ENCODE measurements at places on chromosomes 3 and 15.

- peak; percentile 86 for ATAC-seq
Observed at GRCh38 chr3:111924283-111924682, 54.5 kb upstream of the ABHD10 start.

- ATAC-seq: no peak
Observed at GRCh38 chr15:70281261-70281810, 183.6 kb upstream of the TLE3 start.

GRCh38 chr3:177337541-177338331 lies 140.5 kb upstream of the TBL1XR1 start:
- no peak for ATAC-seq

DNA sequence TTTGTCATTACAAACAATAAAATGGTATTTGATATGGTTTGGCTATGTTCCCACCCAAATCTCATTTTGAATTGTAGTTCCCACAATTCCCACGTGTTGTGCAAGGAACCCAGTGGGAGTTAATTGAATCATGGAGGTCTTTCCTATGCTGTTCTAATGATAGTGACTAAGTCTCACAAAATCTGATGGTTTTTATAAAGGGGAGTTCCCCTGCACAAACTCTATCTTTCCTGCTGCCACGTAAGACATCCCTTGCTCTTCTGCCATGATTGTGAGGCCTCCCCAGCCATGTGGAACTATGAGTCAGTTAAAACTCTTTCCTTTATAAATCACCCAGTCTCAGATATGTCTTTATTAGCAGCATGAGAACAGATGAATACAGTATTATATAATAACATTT lies 15.4 kb upstream of the AADAC start:
- no peak for ATAC-seq

GRCh38 chr15:77004189-77004588 lies 9.3 kb downstream of the PSTPIP1 start:
- peak; percentile 10 for ATAC-seq

- ATAC-seq: no peak
Observed at GRCh38 chr15:98226149-98226548, 265.6 kb downstream of the ARRDC4 start.

- no peak for ATAC-seq
Observed at GRCh38 chr3:123373474-123373987, 75.4 kb downstream of the ADCY5 start.

- peak; percentile 1 for ATAC-seq
Observed at GRCh38 chr3:195129644-195130492, 141.1 kb downstream of the XXYLT1 start.

- ATAC-seq: no peak
Observed at GRCh38 chr3:154766765-154767503, 313.2 kb upstream of the MME start.

GRCh38 chr3:46386205-46386604 lies 15.5 kb downstream of the CCR5 start:
- peak; percentile 90 for ATAC-seq

DNA sequence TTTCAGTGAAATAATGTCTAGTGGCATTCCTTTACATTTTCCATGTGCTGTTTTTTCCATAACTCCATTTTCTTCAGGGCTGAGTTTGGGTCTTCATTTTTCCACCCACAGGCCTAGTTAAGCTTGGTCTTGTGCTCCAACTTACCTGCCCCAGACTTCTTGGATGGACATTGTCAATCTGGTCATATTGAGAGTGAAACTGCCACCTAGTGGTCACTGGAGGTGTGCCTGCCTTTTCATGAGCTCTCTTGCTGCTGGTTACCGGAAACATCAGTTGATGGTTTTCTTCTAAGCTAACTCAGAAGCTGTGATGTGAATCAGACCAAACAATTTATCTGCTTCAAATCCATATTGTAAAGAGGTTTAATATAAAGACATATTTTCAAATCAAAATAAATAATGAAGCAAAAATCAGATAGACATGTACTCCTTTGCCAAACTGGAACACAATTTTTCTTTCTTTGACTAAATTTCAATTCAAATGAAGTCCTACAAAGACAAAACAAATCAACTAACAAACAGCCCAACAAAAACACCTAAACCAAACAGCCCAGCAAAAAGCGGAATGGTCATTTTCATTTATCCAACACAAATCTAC lies 135.1 kb upstream of the RASGRP1 start:
- ATAC-seq: peak; percentile 61

DNA sequence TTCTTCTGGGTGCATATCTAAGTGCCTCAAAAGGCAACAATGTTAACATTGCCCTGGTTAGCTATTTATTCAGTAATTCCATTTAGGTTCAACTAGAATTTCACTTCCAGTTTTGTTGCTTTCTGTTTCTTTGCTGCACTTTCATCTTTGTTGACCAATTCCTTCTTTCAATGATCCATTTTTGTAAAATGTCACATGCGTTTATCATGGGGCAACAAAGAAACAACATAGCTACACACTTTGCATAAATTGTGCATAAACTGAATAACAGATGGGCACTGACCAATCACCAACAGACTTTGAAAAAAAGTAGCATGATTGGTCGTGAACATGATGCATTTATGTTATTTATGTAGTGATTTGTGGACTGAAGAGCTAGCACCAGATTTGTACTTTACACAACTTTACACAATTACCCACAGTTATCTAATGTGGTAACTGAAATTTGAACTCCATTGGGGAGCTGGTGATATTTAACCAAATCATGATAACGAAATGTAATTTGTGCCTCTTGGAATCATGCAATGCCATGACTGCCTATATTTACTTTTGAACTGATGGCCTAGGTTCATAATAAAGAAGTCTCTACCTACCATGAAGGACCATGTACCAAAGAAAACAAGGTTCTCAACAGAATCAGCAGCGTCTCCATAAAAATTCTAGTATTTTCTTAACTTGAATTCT lies 7.1 kb upstream of the CPOX start:
- ATAC-seq: no peak

GRCh38 chr3:134601539-134602439 lies 49.0 kb downstream of the KY start:
- no peak for ATAC-seq

DNA sequence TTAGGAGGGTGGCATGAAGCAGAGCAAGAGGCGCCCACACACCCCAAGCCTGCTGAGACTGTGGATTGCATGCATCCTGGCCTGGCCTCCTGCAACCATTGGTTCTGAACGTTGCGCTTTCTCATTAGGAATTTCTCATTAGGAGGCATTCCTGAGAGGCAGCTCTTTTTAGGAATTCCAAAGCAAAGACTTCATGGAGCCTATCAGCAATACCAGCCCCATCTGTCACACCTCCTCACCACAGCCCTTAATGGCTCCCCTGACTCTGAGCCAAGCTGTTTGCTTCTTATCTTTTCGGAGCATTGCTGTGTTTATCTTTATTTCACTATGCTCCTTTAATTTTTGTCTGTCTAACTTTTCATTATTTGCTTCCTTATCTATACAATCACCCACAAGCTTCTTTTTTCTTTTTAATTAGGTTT lies 226.9 kb downstream of the CACNA2D3 start:
- ATAC-seq: no peak

DNA sequence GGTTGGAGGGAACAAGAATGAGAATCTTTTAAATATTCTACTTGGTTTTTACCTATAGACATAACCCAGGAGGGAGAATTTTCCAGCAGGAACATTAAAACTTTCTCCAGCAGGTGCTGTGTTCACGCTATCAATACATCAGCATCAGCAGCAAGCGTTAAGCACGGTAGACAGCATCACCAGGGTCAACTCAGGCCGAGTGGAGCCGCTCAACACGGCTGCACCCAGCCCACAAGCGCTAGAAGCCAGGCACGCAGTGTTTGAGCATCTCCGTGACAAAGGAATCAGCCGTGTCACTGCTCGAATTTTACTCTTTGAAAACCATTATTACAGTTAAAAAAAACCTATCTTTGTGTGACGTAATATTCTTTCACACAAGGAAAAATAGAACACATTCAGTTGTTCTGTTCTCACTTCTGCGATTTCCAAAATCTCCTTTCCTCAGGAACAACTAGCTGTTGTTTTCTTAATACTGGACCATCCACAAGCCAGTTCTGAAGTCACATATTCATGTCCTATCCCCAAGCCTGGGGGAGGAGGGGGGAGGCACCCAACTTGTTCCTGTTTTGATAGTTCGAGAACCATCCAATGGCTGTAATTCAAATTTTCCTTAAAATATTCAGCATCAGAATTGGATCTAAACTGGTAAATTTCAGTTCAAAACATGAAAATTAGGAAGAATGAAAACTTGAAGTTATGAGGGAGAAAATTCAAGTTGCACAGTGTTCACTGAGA lies 77.9 kb downstream of the ADAMTS17 start:
- no peak for ATAC-seq

- ATAC-seq: no peak
Observed at GRCh38 chr3:139982404-139982803, 47.4 kb downstream of the CLSTN2 start.

DNA sequence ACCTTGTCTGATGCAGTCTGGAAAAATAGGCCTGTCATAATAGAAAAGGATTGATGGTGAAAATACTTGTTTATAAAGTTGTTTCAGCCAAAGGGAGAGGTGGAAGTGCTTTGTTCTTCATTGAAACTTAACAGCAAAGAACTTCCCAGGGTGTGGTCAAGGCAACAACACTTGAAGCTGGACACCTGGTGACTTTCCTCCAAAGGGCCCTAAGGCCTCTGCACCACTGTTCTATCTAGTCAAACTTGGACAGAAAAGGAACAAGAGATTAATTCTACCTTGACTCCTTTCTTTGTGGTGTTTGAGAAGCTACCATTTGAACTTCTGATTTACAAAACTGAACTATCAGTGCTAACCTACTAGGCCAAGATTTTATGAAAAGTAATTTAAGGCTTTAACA lies 102.0 kb downstream of the CMSS1 start:
- peak; percentile 31 for ATAC-seq

DNA sequence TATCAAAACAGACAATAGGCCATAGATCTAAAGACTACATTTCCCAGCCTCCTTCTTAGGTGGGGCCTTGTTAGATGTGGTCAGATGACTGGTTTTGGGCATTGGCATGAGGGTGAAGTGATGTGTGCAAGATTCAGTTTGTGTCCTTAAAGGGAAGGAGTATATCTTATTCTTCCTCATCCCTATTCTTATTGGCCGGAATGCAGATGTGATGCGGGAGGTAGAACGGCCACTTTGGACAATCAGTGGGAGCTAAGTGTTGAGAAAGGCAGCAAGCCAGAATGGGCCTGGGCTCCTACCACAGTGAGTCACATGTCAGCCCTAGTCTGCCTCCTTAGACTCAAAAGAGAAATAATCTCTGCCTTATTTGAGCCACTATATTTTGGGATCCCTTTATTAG lies 89.8 kb upstream of the MEX3B start:
- no peak for ATAC-seq

- no peak for ATAC-seq
Observed at GRCh38 chr15:90099868-90100831, 2.1 kb downstream of the IDH2 start.

GRCh38 chr3:70824773-70825172 lies 512.3 kb upstream of the MDFIC2 start:
- ATAC-seq: no peak

- no peak for ATAC-seq
Observed at GRCh38 chr15:41285285-41285684, 47.1 kb downstream of the OIP5 start.

- ATAC-seq: peak; percentile 89
Observed at GRCh38 chr15:99076555-99077308, 28.1 kb upstream of the SYNM start.

GRCh38 chr15:51121118-51121517 lies 26.4 kb upstream of the TNFAIP8L3 start:
- peak; percentile 100 for ATAC-seq

- no peak for ATAC-seq
Observed at GRCh38 chr3:109363634-109364033, 26.3 kb upstream of the DPPA4 start.

- ATAC-seq: peak; percentile 32
Observed at GRCh38 chr3:65398953-65399352, 639.8 kb downstream of the MAGI1 start.

- no peak for ATAC-seq
Observed at GRCh38 chr3:66577426-66578203, 76.8 kb upstream of the LRIG1 start.

- ATAC-seq: no peak
Observed at GRCh38 chr3:133396906-133397305, 3.0 kb upstream of the BFSP2 start.

- ATAC-seq: peak; percentile 43
Observed at GRCh38 chr3:133776794-133777438, 28.7 kb upstream of the SRPRB start.

DNA sequence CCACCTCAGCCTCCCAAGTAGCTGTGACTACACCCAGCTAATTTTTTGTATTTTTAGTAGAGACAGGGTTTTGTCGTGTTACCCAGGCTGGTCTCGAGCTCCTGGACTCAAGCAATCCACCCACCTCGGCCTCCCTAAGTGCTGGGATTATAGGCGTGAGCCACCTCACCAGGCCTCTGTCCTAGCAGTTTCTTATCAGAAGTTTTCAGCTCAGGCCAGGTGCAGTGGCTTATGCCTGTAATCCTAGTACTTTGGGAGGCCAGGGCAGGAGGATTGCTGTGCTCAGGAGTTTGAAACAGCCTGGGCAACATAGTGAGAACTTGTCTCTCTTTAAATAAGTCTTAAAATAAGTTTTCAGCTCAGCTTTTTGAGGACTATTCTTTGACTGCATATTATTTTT lies 48.4 kb downstream of the SGO1 start:
- ATAC-seq: no peak

Measured in esophagus mucosa (tissue), 1 donor.